ENCODE measurements at places on chromosomes 11 and 22.

- DNase-seq: no peak
These were observed at the start of gene MYOD1 for GRCh38 chr11:17719028-17719937. MYOD1 (plus strand) TSS chr11:17719571; CDS start chr11:17719783, 212 bp downstream.

DNA sequence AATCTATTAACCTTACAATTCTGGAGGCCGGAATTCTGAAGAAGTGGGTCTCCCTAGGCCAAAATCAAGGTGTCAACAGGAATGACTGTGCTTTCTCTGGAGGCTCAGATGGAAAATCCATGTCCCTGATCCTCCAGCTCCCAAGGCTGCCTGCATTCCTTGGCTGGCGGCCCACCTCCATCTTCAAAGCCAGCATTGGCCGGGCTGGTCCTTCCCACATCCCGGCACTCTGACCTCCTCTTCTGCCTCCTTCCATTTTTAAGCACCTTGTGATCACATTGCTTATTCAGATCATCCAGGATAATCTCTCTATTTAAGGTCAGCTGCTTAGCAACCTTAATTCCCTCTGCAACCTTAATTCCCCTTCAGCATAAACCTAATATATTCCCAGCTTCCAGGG, 22.7 kb upstream of the CTSD start:
- DNase-seq: no peak

- DNase-seq: no peak
These were observed 102.9 kb upstream of the FGF3 start for GRCh38 chr11:69922015-69922595.

DNA sequence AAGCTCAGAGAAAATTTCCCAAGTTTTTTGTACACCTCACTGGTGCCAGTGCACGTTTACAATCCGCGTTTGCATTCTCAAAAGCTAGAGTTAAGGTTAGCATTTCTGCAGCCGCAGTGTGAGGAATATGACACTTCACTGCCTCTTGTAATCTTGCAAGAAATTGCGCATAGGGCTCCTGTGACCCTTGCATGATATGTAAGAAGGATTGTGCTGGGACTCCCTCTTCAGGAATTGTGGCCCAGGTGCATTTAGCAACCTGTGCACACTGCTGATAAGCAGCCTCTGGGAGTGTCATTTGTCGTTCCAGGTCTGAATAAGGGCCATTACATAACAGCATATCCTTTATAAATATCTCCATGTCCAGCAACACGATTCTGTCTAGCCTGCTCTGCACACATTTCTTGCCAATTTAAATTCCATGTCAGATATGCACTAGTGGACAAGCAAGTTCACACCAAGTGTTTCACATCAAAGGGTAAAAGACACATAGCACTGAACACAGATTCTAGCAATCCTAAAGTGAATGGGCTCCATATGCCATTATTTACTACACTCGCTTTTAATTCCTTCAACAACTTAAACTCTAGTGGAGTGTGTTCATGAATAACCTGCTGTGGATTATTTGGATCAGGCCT, 69.2 kb upstream of the INCENP start:
- DNase-seq: peak; percentile 60

GRCh38 chr11:23563591-23563990, 703.3 kb upstream of the CCDC179 start:
- DNase-seq: no peak

GRCh38 chr22:38196791-38197419, 4.9 kb upstream of the MAFF start:
- peak; percentile 54 for DNase-seq

DNA sequence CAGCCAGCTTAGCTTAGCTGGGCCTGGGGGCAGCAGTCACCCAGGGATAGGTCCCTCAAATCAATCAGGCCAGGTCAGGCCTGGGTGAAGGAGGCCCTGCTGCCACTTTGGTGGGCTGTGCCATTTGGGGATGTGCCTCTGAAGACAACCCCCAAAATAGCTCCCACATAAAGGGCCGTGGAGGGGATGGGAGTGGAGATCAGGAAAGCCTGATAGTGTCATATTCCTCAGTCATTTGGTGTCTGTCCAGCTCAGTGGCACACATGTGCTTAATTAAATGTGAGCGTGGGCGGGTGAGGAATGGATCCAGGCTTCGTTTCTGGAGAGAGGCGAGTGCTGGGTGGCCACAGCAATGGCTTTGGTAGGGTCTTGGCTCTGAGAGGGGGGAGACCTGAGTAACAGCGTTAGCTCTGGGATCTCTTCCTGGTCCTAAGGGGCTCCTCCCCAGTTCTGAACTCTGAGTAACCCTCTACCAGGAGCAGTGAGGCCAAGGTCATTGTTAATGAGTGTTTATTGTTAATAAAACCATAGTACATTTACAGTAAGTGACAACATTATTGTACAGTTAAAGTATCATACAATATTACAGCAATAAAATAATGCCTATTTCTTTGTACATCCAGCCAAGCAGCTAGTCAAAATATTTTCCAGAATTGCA, 45.2 kb downstream of the NAT10 start:
- DNase-seq: no peak

- DNase-seq: no peak
These were observed 12.4 kb downstream of the PLEKHA7 start for GRCh38 chr11:17001806-17002205.

- no peak for DNase-seq
These were observed 83.3 kb downstream of the ZC3H12C start for GRCh38 chr11:110176366-110177085.

GRCh38 chr11:127057126-127057525, 56.6 kb upstream of the KIRREL3 start:
- no peak for DNase-seq

- DNase-seq: no peak
These were observed 139.3 kb downstream of the FBXO7 start for GRCh38 chr22:32613773-32614392.

DNA sequence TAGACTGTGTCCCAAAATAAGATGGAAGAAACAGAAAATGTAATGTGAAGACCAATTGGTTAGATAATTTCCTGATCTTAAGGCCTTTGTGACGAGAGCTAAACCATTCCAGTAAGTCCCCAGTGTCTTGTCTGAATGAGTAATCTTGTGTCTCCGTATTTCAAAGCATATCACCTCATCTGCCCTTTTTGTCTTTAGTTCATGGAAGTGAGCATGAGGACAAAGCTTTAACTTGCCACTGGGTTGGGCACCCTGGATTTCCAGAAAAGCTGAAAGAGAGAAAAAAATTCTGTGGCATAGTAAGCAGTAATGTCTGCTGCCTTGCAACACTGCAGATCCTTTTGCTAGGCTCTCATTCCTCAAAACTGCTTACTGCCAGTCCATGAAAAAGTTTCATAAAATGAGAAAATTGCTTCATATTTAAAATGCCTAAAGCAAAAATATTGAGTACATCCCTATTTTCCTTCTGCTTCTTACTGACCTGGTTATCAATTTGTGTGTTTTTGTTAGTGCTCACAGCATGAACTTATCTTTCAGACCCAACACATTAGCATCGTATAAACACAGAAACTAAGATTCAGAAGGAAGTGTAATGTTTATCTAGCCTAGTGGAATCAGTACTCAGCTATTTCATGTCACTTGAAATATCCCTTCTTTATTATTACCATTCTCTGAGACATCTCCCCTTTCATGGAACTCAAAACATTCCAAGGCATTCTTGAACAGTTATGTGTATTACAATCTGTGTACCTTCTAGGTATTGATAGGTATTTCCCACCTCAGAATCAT, 5.3 kb downstream of the CASP12 start:
- no peak for DNase-seq

- DNase-seq: no peak
These were observed 27.7 kb downstream of the PICALM start for GRCh38 chr11:86040919-86041850.

DNA sequence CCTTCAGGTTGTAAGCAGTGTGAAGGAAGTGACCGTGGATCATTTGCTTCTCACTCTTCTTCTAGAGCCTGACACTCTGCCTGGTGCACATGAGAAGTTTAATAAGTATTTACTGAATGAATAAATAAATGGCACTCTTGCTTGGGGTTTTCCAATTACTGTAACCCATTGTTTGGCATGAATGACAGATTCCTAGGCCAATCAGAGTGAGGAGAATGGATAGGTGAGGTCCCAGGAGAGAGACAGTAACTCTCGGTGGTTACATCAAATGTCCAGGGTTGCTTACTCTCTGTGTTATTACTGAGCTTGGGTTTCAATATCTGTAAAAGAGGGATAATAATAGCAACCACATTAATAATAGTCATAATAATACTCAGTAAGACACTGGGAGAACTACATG, 204.2 kb upstream of the ISX start:
- no peak for DNase-seq

Data from colonic mucosa (tissue), 4 donors.